ENCODE measurements at places on chromosomes 2 and 18. TPM values are rescaled to one million over a fixed set of nuclear protein-coding genes. Genes with fewer than 3 reads are reported as not detected.

DNA sequence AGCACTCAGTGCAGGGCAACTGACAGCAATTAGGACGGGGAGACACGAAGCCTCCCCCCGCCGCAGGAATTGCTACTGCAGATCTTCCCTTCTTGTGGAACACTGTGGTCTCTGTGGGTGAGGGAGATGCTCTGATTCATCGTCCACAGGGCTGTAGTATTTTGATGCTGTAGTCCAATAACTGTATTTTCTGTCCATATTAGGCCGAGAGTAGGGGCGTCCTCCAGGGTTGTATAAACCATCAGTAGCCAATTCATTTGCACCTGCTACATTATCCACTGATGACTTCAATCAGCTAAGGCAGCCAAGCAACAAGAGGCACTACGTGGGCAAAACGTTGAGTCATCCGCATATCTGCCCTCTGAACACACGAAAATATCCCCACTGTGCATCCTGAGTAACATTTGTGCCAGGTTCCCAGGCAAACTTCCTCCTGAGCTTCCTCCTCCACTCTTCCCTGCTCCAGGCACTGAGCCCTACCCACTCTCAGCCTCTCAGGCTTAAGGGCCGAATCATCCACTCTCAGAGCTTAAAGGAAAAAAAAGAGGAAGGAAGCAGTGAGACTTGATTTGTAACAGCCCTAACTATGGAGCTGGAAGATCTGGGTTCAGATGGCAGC lies 62.1 kb downstream of the LBH start:
- DNase-seq = peak; percentile 48

DNA sequence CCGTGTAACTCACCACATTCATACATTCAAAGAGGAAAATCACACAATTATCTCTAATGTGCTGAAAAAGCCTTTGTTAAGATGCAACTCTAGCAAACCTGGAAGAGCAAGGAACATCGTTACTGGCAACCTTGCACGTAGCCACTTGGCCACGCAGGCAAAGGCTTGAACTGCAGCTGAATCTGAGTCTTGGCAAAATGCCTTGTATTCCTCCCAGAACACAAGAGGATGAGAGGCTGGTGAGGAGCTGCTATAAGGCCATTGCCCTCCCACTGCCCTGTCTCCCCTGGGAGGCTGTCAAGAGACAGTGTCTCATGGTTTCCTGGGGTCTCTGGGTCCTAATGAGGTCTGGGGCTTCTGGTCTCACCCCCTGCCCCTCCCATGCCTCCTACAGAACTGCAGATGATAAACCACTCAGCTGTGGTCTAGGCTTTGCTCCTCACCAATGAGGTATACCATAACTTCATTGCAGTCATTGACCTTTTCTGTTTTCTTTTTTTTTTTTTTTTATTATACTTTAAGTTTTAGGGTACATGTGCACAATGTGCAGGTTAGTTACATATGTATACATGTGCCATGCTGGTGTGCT lies 141.4 kb downstream of the SPP2 start:
- no peak for DNase-seq

GRCh38 chr2:17765398-17765797 lies 11.5 kb downstream of the GEN1 start:
- no peak for DNase-seq

GRCh38 chr2:13066676-13067075 lies 349.9 kb downstream of the TRIB2 start:
- no peak for DNase-seq

DNA sequence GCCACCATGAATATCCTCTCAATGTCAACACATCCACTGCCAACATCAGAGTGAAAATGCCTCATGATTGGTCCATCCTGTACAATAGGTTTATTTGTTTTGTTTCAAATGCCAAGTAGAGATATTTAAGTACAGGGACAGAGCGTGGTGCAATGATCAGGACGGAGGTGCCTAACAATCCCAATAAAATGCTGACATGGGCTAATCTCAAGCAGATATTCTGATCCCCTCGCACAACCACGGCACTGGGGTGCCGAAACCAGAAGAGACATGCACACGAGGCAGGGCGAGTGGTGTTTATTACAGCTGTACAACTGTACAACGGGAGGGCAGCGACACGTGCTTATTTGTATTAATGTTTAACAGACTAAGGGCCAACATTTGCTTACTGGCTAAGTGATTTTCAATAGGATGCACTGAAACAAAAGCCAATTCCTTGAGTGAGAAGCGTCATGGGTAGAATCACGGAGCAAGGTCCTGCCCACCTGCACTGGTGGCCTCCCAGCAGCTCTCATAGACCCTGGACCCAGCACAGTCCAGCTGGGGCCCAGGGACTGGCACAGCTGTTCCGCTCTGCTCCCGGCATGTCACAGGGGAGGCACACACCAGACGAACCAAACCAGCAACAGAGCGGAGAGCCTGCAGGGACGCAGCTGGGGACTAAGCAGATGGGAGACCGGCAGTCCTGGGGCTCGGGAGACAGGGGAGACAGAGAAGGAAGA lies 101.4 kb downstream of the HDAC4 start:
- no peak for DNase-seq

DNA sequence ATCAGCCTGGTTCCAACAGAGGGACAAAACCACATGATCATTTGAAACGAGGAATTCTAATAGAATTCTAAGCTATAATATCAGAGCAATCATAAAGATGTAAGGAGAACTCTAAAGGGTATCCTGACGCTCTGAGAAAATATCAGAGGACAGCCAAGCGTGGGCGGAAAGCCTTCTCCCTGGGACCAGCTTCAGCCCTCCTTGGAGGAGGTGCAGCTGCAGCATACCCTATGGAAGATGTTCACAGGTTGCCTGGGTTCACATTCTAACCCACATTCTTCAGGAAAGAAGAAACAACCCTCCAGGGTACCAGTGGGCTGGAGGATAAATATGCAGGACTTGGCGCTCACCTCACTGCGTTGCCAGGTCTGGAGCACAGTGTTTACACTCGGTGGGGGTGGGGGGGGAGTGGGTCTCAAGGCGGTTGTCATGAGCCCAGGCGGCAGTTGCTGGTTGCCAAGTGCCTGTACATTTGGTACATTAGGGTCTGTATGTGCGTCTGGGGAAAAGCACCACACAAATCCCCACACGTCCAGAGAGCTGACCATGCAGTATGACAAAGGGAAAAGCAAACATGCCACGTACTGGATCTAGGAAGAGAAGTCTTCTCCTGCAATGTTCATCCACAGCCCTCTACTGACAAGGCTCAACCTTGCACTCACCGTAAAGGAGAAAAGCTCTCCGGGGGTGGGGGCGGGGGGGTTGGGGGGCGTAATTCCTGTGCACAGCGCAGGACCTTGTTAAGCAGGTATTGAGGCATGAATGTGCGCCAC lies 80.5 kb downstream of the CDH19 start:
- DNase-seq = no peak

GRCh38 chr2:43086451-43087221 lies 139.8 kb downstream of the ZFP36L2 start:
- DNase-seq = peak; percentile 96

DNA sequence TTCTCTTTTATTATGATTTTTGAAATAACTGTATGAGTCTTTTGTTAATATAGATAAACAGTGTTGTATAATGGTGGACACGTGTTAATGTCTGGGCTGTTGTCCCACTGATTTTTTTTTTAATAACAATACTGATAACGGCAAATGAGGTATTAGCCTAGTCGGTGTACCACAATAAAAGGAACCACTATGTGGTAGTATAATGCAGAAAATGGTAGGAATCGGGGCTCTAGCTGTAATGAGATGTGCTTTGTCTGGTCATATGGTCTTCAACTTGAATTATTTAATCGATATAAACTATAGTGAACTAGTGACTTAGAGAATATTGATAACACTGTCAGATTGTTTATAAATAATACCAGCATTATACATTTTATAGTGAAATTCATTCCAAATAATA lies 517.9 kb upstream of the SPHKAP start:
- DNase-seq = no peak

GRCh38 chr2:195985741-195986140 lies 82.9 kb downstream of the DNAH7 start:
- no peak for DNase-seq

DNA sequence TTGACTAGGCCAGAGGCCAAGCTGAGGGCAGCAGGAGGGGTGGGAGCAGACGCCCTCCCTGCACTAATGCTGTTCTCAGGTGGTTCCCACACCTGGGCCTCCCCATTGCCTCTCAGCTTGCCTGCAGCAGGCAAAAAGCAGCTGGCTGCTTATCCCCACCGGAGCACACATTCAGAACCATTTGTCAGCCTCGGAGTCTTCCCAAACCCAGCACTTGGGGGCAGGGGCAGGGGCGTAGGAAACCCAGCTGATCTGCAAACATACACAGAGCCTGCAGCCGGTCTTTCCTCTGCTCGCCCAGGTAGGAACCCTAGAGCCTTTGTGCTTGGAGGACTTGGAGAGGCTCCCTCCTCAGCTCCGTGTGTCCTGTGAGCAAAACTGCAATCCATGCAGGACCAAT lies 249.8 kb downstream of the CYP26B1 start:
- DNase-seq = no peak

- DNase-seq = peak; percentile 8
These were observed 555.8 kb downstream of the SATB2 start for GRCh38 chr2:198901894-198902293.

- no peak for DNase-seq
These were observed 9.5 kb downstream of the ITGA6 start for GRCh38 chr2:172436889-172437288.

DNA sequence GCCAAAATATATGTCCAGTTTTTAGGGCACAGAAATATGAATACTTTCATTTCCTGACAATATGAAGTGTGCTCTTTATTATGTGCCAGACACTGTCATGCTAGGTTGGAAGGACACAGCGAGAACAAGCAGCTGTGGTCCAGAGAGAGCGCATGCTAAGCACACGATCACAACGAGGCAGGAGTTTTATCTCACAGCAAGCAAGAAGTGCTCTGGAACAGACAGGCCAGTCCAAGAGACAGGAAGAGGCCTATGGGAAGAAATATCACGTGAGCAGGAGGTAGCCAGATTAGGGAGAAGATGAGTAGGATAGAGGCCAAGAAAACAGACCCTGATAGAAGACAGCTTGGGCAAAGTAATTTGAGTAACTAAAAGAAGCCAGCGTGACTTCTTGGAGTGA lies 135.5 kb upstream of the CAB39 start:
- no peak for DNase-seq

The HJURP gene
- 83.4 TPM for total RNA-seq

The ARHGAP28 gene
- 26.4 TPM for total RNA-seq

The RUFY4 gene
- not detected for total RNA-seq

The TRIB2 gene
- 31.4 TPM for total RNA-seq

The GREB1L gene
- 2.7 TPM for total RNA-seq

The TRABD2A gene
- total RNA-seq = 12.0 TPM

The ERFE gene
- 4.3 TPM for total RNA-seq

The NCKAP1 gene
- total RNA-seq = 103 TPM

The IMMT gene
- 57.9 TPM for total RNA-seq

The NLRC4 gene
- not detected for total RNA-seq

All from H4 (cell line).